ENCODE measurements at places on chromosomes 12 and 14. TPM values are rescaled to one million over a fixed set of nuclear protein-coding genes. Genes with fewer than 3 reads are reported as not detected.

The PPP1R36 gene
- total RNA-seq, result not detected

The LRTM2 gene
- total RNA-seq, result not detected

The PLXNC1 gene
- total RNA-seq, result 27.0 TPM

The POTEM gene
- total RNA-seq, result not detected

The CIDEB gene
- 38.4 TPM for total RNA-seq

The CLEC4C gene
- total RNA-seq, result not detected

DNA sequence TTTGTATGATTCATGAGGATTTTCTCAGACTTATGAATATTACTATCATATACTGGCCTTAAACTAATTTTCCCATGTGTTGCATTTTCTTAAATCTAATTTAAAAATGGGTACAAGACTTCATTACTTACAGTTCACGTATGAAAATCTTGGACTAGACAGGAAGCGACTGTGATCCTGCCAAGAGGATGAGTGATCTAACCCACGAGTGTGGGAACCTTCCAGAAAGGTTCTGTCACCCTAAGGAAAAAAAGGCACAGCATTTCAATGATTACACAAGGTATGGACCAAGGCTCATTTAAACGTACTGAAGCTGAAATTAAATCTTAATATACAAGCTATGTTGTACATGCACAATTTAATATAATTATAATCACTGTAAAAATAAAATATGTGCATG lies 293.5 kb upstream of the DIO2 start:
- no peaks in the 10 kb centered on the region for H3K27me3 ChIP-seq
- no peak overlapping the region for H3K4me3 ChIP-seq
- H3K36me3 ChIP-seq, result peaks cover 12% of the 10 kb centered on the region
- no peak for DNase-seq
- H3K4me1 ChIP-seq, result no peaks in the 10 kb centered on the region

GRCh38 chr14:58297412-58297761 lies 968 bp upstream of the ARID4A start:
- DNase-seq, result no peak
- H3K4me1 ChIP-seq, result peaks cover 52% of the 10 kb centered on the region
- no peak overlapping the region for H3K4me3 ChIP-seq
- no peaks in the 10 kb centered on the region for H3K27me3 ChIP-seq
- no peak overlapping the region for H3K27ac ChIP-seq

- H3K36me3 ChIP-seq, result no peaks in the 10 kb centered on the region
- H3K27ac ChIP-seq, result no peak overlapping the region
- H3K4me1 ChIP-seq, result no peaks in the 10 kb centered on the region
- H3K27me3 ChIP-seq, result no peaks in the 10 kb centered on the region
These were observed 269.3 kb upstream of the NPAS3 start for GRCh38 chr14:32669391-32669790.

- no peak for DNase-seq
- no peak overlapping the region for H3K4me3 ChIP-seq
- H3K4me1 ChIP-seq, result no peaks in the 10 kb centered on the region
- H3K27ac ChIP-seq, result no peak overlapping the region
- H3K36me3 ChIP-seq, result no peaks in the 10 kb centered on the region
These were observed 42.0 kb downstream of the GPHB5 start for GRCh38 chr14:63276492-63277342.

DNA sequence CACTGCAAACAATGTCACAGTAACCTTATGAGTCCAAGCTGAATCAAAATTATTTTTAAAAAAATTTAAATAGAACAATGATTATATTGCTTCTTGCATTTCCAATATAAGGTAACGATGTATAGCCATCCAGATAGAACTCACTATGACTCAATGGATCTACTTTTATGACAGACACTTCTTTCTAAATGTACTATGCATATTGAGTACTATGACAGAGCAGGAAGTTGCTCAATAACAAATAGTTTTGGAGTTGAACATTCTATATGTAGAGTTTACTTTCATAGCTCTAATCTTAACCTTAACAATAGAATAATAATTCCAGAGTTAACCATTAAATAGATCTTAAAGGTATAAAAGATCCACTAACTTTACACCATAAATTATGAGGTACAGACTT lies 46.7 kb upstream of the ALG10B start:
- DNase-seq, result no peak
- H3K27me3 ChIP-seq, result no peaks in the 10 kb centered on the region
- no peak overlapping the region for H3K27ac ChIP-seq
- H3K4me1 ChIP-seq, result no peaks in the 10 kb centered on the region

GRCh38 chr14:98167275-98167674 lies 1104.7 kb downstream of the BCL11B start:
- peaks cover 45% of the 10 kb centered on the region for H3K4me1 ChIP-seq
- peaks cover 14% of the 10 kb centered on the region for H3K36me3 ChIP-seq
- H3K27me3 ChIP-seq, result peaks cover 2% of the 10 kb centered on the region
- H3K4me3 ChIP-seq, result no peak overlapping the region
- DNase-seq, result no peak

DNA sequence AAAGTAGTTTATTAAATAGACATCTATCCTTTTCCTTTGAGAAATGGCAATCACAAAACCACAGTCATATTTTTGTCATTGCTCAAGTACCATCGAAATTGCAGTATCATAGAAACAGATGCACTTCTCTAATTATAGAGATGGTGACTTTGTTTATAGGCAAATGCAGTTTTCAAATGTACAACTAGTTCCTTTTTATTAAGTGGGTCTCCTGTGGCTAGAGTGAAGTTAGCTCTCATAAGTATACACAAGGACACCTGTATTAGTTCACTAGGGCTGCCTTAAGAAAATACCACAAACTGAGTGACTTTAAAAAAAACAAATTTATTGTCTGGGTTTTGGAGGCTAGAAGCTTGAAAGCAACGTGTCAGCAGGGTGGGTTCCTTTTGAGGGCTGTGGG lies 62.8 kb downstream of the OTOGL start:
- H3K4me3 ChIP-seq, result no peak overlapping the region
- H3K27ac ChIP-seq, result no peak overlapping the region
- H3K27me3 ChIP-seq, result peaks cover 17% of the 10 kb centered on the region
- H3K4me1 ChIP-seq, result peaks cover 3% of the 10 kb centered on the region
- H3K36me3 ChIP-seq, result no peaks in the 10 kb centered on the region
- no peak for DNase-seq

DNA sequence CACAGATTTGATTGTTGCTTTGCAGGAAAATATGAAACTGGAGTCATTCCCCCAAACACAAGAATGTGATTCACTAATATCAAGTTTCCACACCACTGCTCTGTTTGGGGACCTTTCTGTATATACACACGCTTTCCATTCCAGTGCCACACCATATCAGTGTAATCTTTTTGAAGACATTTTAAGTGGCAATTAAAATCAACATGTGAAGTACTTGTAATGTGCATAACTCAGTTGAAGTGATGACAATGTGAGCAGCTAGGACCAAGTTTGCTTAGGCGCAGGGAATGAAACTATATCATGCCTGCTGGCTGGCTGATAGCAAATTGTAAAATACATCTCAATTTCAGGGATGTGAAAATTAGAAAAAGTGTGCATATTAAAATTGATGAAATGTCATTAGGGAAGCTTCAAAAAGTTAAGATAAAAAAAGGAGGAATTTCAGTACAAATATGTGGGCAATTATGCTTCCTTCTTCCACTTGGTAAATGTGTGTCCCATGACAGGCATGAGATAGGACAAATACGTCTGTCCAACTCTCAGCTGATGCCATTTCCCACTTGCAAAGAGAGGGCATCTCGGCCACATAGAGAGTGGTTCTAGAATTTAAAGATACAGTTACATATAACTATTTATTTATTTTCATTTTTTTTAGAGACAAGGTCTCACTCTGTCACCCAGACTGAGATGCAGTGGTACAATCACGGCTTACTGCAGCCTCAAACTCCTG lies 43.7 kb downstream of the HSPB8 start:
- no peaks in the 10 kb centered on the region for H3K4me1 ChIP-seq
- no peak for DNase-seq
- H3K27me3 ChIP-seq, result no peaks in the 10 kb centered on the region
- no peaks in the 10 kb centered on the region for H3K36me3 ChIP-seq
- H3K27ac ChIP-seq, result no peak overlapping the region

DNA sequence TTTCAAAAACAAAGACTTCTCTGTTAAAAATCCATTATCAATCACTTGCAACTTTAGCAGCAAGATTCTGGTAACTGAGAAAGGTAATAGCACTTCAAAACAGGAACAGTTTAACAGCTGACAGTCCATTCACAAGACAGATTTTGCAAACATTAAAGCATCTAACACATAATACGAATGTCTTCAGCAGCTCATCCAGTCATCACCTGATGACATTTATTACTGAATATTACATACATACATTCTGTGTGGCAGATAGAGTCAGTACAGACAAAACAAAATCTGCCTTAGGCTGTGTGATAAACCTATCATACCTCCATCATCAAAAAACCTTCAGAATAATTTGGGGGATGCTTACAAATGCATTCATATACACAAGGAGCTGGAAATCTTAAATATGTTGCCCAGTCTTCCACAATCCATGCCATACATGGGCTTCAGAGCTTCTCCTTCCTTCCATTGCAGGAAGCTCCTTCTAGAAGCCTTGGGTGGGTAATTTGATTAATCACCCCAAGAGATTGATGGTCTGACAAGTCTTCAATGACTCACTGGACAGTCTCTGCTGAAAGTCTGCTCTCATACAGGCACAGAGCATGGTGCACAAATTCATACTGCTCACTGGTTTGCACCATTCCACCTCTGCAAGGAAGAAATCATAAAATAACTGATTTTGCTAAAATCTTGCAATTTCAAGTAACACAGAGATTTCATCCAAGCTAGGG lies 1.6 kb upstream of the PTPRB start:
- no peaks in the 10 kb centered on the region for H3K4me1 ChIP-seq
- DNase-seq, result no peak
- no peaks in the 10 kb centered on the region for H3K36me3 ChIP-seq
- H3K27me3 ChIP-seq, result no peaks in the 10 kb centered on the region

- H3K4me3 ChIP-seq, result no peak overlapping the region
- no peaks in the 10 kb centered on the region for H3K36me3 ChIP-seq
- H3K27ac ChIP-seq, result no peak overlapping the region
- no peak for DNase-seq
- peaks cover 2% of the 10 kb centered on the region for H3K27me3 ChIP-seq
These were observed 158.7 kb downstream of the DACT1 start for GRCh38 chr14:58796242-58797009.

DNA sequence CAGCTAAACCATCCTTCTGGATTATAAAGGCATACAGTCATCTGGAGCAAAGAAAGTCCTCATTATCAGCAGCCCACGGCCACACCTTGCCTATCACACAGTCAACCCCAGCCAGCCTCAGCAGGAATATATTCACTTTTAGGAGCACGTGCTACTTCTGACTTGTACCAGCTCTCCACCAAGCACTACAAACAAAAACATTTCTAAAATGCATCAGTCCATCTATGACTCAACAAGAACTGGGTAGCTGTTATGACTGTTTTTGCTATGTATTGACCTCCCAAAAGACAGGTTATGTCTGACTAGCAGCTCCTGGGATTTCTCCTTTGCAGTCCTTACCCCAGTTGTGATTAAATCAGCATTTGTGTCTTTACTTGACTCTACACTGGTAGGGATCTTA lies 31.2 kb downstream of the NUAK1 start:
- DNase-seq, result no peak
- no peaks in the 10 kb centered on the region for H3K4me1 ChIP-seq
- H3K27ac ChIP-seq, result no peak overlapping the region
- H3K4me3 ChIP-seq, result no peak overlapping the region
- peaks cover 39% of the 10 kb centered on the region for H3K27me3 ChIP-seq
- no peaks in the 10 kb centered on the region for H3K36me3 ChIP-seq

- H3K36me3 ChIP-seq, result no peaks in the 10 kb centered on the region
- no peaks in the 10 kb centered on the region for H3K27me3 ChIP-seq
- DNase-seq, result no peak
- H3K4me3 ChIP-seq, result no peak overlapping the region
These were observed 274.9 kb upstream of the LMO3 start for GRCh38 chr12:16880864-16881285.

GRCh38 chr14:94332587-94332986 lies 9.5 kb upstream of the SERPINA6 start:
- no peak overlapping the region for H3K4me3 ChIP-seq
- H3K36me3 ChIP-seq, result no peaks in the 10 kb centered on the region
- peaks cover 1% of the 10 kb centered on the region for H3K27me3 ChIP-seq
- DNase-seq, result no peak
- no peak overlapping the region for H3K27ac ChIP-seq
- H3K4me1 ChIP-seq, result no peaks in the 10 kb centered on the region

DNA sequence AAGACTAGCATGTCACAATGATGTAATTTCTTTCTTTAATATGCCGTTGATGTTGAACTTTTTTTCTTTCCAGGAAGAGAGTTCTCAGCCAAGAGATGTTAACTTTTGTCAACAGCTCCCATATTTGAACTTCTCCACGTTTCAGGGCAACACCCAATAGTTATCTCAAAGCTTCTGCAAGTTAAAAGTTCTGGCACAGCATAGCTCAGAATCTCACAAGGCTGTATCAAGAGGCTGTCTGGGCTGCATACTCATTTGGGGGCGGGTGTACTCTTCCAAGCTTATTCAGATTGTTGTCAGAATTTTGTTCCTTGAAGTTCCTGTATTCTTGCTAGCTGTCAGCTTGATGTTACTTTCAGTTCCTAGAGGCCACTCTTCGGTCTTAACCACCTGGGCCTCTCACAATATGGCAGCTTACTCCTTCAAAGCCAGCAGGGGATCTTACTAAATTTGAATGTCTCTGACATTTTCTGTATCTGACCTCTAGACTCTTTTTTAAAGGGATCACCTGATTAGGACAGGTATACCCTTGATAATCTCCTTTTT lies 38.9 kb downstream of the KCNC2 start:
- H3K27ac ChIP-seq, result no peak overlapping the region
- H3K36me3 ChIP-seq, result no peaks in the 10 kb centered on the region
- H3K4me3 ChIP-seq, result no peak overlapping the region
- H3K4me1 ChIP-seq, result no peaks in the 10 kb centered on the region
- H3K27me3 ChIP-seq, result no peaks in the 10 kb centered on the region

- H3K36me3 ChIP-seq, result no peaks in the 10 kb centered on the region
- no peak overlapping the region for H3K4me3 ChIP-seq
- H3K27me3 ChIP-seq, result peaks cover 3% of the 10 kb centered on the region
- no peak for DNase-seq
These were observed 15.4 kb upstream of the BCAT1 start for GRCh38 chr12:24964342-24964741.

DNA sequence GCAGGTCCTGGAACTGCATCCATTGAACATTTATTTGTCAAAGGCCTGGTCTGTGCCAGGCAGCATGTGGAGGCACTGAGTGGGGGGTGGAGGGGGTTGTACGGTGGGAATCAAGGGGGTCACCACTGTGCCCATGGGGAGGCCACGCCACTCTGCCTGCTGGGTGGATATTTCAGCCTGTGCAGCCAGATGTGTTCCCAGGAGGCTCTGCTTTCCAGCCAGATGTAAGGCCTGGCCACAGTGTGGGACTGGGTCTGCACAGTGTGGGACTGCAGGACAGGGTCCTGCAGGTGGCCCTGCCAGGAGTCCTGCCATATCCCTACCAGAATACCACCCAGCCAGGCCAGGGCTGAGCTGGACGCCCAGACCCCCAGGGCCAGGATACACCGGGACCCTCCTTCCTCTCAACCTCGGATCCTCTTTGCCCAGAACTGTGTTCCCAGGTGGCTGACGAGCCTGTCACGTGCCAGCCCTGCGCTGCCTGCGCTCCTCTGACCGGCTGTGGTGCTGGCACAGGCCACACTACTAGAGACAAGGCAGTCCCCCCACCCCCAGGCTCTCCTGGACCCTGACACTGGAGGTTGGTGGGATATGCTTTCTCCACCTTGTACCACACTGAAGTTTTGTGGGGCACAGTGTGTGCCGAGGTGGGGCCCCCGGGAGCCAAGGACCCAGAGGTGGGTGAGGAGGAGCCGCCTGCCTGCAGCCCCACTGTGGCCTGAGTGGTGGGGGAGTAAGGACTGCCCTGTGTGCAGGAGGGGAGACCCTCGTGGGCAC lies 17.5 kb downstream of the XRCC3 start:
- H3K36me3 ChIP-seq, result peaks cover 35% of the 10 kb centered on the region
- H3K27me3 ChIP-seq, result no peaks in the 10 kb centered on the region
- no peak for DNase-seq
- H3K4me1 ChIP-seq, result peaks cover 6% of the 10 kb centered on the region
- no peak overlapping the region for H3K4me3 ChIP-seq

All from activated CD4-positive, alpha-beta memory T cell treated with anti-CD3 and anti-CD28 coated beads, Interleukin-2, amount 10 ng/mL, durations not matched to agents 7 days and 5 days (primary cell).